ENCODE measurements at places on chromosomes 7 and 10.

GRCh38 chr10:3648170-3648569 is 136.8 kb downstream of the KLF6 start:
- no peak for DNase-seq

DNA sequence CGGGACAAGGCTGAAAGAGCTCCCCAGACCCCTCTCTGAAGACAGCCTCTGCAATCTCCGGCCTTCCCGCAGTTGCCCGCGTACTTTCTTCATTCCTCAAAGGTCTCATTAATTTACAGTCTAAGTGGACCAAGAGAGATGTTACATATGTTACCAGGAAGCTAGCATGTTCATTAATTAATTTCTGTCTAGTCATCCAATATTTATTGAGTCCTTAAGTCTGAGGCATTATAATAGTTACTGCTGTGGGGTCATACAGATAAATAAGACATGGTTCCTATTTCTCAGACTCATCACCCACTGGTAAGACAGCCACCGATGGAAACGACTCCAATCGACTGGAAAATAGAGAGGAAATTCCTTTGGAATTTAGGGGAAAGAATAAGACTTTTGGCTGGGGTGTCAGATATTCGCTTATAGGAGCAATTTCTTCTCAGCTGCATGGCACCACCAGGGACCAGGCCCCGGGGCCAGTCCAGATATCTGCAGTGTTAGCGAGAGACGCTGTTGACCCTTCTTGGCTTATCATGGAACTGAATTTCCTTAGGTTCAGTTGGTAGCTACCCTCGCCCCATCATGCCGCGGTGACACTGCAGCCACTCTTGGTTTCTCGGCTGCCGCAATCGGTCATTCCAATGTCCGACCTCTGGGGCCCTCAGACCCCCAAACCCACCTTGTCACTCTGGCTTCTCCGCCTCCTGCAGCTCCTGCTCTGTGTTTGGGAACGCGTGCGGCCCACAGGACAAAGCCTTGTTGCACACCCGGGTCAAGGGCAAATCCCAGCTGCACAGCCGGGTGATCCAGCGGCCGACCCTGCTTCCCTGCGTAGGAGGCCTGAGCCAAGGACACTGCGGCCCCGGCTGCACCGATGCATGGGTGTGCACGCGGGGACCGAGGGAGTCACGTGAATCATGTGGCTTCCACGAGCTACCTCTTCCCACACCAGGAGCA is 383.2 kb downstream of the DNAJB6 start:
- no peak for DNase-seq

DNA sequence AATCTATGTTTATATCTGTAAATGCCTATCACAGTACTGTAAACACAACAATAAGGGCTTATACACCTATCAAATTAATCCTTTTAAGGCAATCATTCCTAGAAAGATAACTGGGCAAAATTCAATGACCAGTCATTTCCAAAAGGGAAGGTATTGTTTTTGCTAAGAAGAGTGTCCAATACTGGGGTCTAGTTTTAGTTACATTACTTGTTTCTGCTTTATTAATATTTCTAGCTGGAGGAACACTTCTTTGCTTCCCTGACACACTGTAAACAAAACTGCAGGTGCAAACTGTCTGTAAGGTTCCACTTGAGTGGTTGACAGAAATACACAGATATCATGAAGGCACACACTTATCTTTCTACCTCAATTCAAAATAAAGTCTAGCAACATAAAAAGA is 84.2 kb upstream of the FAM133B start:
- DNase-seq = no peak

GRCh38 chr10:18142151-18142550 is 1.9 kb downstream of the CACNB2 start:
- DNase-seq = no peak

GRCh38 chr7:43076189-43076605 is 36.2 kb upstream of the HECW1 start:
- DNase-seq = peak; percentile 4

GRCh38 chr7:214410-215212 is 22.2 kb downstream of the FAM20C start:
- no peak for DNase-seq

DNA sequence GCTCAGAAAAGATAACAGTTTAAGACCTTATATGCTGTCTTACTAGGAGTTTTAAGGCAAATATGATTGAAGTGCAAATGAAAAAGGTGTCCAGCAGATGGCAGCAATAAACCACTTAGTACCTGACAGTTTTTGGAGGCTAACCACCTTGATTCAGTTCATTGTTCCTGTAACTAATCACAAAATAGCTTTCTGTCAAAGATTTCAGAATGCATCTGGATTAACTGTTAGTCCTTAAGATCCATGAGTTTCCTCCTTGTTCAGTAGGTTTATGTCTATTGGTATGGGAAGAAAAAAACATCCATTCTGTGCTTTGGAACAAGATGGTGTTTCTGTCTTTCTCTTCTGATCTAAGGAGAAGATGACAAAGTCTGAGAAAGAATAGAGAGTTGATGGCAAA is 46.6 kb downstream of the CCSER2 start:
- DNase-seq = peak; percentile 32

- DNase-seq = no peak
Observed at GRCh38 chr7:91557789-91558404, 293.7 kb downstream of the FZD1 start.

DNA sequence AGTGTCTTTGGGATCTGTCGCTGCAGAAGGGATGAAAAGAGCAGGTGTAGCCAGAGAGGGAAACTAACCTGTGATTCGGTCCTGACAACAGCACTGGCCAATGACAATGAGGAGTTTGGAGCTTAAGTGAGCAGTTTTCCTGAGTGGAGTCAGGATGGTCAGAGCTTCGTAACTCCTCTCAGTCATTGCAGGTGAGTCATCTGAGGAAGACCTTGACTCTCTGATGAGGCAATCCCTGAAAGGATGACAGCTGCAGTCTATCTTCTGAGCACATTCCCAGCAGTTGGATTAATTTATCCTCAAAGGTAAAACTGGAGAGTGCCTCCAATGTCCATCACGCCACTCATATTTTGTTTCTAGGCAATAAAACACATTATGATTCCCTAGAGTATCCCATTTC is 401.9 kb downstream of the POM121L12 start:
- no peak for DNase-seq

GRCh38 chr7:86643561-86644281 is at the start of gene GRM3:
TSS of gene GRM3 (plus strand) at chr7:86643909. CDS start at chr7:86765146, 121,237 bp downstream.
- no peak for DNase-seq

DNA sequence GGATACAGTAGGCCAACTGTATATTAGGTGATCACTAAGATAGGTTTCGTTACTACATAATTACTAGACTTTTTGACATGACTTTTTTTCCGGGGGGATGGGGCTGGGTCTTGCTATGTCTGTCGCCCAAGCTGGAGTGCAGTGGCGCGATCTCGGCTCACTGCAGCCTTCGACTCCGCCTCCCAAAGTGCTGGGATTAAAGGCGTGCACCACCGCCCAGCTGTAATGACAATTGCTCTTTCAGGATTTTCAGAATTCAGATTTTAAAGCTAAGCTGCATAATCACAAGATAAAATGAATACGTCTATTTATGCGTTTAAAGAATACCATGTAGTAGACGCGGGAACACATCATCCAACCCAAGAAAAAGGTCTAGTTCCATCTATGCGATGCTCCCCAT is 982 bp downstream of the IDI1 start:
- DNase-seq = no peak

- DNase-seq = no peak
Observed at GRCh38 chr10:130511766-130512165, 375.6 kb downstream of the GLRX3 start.

GRCh38 chr10:131980321-131980720 is 1.4 kb downstream of the BNIP3 start:
- DNase-seq = no peak

GRCh38 chr10:29648983-29649268 is 14.2 kb upstream of the SVIL start:
- DNase-seq = no peak

DNA sequence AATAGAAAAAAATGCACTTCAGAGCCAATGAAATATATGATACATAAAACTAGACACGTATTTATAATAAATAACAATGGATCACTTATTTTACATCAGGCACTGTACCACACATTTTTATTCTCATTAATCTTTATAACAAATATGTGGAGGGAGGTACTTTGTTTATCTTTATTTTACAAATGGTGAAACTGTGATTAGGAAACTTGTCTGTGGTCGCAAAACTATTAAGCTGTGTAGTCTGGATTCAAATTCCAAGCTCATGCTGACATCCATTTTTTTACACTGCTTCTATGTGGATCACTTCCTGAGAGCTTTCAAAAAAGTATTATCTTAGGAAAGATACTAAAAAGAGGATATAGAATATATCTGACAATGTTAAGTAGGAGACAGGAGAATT is 978.6 kb downstream of the SORCS1 start:
- DNase-seq = no peak

GRCh38 chr7:92423710-92424131 is 23.6 kb upstream of the GATAD1 start:
- DNase-seq = no peak

DNA sequence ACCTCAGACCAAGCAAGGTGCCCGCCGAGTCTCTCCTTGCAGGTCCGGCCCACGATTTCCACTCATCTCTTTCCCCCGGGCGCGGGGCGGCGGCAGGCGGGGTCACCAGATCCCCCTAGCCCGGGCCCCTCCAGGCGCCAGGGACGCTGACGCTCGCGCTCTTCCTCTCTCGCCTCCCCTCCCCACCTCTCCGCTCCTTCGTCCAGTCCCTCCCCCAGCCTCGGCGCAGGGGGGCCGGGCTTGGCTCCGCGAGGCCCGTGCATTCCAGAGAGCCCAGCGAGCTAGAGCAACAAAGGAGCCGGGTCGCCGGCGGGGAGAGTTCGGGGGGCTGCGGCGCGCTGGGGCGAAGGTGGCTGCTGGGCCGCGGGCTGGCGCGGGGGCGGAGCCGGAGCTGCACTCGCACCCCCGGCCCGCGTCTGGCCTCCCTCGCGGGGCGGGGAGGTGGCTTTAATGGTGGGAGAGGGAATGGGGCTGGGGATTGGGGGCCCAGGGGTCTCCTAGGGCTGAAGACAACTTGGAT is at the start of gene SMO:
Gene SMO (plus strand): TSS at position 262 of the 520 bp plus-strand sequence. CDS start 519 bp downstream, outside the sequence.
- no peak for DNase-seq

DNA sequence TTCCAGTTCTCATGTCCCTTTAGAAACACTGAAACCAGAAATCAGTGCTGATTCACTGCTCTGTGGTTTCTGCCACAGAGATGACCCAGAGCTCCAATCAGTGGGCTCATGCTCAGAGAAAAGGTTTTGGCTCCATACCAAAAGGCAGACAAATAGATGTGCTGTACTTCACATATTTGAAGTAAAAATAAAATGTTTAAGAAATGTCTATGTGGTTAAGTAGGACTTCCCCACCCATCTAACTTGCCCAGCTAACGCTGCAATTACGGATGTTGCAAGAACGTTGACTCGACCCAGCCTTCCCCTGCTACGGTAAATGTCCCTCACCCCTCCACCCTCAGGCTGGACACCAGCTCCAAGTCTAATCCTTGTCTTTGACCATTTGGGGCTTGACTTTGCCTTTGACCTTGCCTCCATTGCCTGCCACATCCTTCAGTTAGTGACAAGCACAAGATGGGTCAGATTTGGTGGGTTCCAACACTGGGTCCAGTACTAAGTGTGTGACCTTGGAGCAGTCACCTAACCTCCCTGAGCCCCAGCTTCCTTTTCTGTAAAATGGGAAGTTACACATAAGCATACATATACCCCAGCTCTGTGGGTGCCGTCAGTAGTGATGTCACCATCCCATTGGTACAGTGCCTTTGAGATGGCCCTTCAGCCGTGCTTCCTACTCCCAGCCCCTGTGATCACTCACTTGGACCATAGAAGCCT is 95.8 kb downstream of the CHST15 start:
- DNase-seq = no peak

- no peak for DNase-seq
Observed at GRCh38 chr7:25781704-25782103, 370.3 kb upstream of the NFE2L3 start.

DNA sequence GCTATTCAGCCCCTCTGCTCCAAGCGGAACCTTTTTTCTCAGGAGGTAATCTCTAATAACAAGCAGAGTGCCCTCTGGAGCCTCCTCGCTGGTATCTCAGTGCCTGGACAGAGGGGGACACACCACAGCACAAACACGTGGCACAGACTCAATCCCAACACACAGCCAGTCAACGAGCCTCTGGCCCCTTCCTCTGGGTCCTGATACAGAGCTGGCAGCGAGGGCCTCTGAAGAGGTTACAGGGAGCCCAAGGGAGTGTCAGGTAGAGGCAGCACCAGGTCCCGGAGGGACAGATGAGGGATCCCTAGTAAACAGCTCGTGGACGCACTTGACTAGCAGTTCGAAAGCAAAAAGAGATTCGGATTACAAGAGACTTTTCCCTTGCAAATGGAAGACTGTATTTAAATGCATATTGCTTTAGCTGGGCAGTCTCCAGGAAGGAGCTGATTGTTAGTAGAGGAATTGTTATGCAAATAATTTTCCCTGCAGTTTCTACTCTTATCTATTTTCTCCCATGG is 14.1 kb downstream of the CXCL12 start:
- no peak for DNase-seq

DNA sequence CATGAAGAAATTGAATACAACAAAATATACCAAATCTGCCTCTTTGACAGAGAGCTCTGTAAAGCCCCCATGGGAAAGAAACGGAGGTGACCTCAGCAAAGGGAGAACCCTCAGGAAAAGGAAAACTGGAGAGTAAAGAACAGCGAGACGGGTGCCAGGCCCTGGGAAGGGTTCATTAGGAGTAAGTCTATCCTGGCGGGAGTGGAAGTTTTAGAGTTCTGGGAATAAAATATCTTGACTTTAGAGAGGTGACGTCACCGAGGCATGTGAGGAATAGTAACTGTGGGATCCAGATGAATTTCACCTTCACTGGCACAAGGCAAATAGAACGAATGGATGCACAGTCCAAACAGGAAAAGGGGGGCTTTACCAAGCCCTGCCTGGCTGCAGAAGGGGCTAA is 362.8 kb upstream of the IGFBP3 start:
- no peak for DNase-seq

DNA sequence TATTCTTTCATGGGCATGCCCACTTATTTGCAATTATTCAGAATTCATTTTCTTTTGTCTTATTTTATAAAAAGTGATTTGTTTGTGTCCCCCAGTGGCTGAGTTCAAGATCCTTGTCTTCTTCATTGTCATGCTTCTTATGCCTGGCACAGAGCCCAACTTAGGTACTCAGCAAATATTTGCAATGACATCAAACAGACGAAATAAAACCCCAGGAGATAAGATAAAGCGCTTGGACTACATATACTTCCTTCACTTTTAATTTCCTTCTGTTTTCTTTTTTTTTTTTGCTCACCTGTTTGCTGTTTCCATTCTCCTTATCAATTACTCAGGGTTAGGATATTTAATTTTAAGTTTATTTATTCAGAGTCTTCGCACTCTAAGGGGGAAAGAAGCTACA is 225.0 kb downstream of the SDHAF3 start:
- DNase-seq = no peak

- DNase-seq = no peak
Observed at GRCh38 chr10:51651063-51651462, 48.3 kb downstream of the CSTF2T start.

- DNase-seq = no peak
Observed at GRCh38 chr10:79128923-79129305, 60.1 kb downstream of the ZMIZ1 start.

DNA sequence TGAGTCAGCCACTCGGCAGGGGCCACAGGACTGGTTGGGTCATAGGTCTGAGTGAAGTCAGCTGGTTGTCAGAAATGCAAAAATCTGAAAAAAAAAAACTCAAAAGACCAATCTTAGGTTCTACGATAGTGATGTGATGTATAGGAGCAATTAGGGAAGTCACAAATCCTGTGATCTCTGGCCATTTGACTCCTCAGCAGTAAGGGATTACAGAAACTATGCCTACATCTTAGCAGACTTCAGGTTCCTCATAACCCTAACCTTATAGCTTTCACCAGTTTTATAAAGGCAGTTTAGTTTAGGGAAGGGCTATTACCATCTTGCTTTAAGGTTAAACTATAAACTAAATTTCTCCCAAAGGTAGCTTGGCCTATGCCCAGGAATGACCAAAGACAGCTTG is 163.1 kb upstream of the HGF start:
- DNase-seq = no peak
